ENCODE measurements at places on chromosomes 2 and 18. TPM values are rescaled to one million over a fixed set of nuclear protein-coding genes. Genes with fewer than 3 reads are reported as not detected.

GLB1L gene
- total RNA-seq: 1.8 TPM

WDR43 gene
- total RNA-seq: 17.8 TPM

NFATC1 gene
- 19.0 TPM for total RNA-seq

ELP2 gene
- 21.7 TPM for total RNA-seq

FIGN gene
- total RNA-seq: 9.8 TPM

LIMS3 gene
- total RNA-seq: 4.6 TPM

PLEKHM3 gene
- total RNA-seq: 20.0 TPM

SERPINB5 gene
- total RNA-seq: not detected

ALLC gene
- not detected for total RNA-seq

SERPINB7 gene
- total RNA-seq: not detected

PSMA8 gene
- total RNA-seq: not detected

CXCR1 gene
- 0.78 TPM for total RNA-seq

SLC30A3 gene
- total RNA-seq: 9.4 TPM

ZAP70 gene
- total RNA-seq: 0.86 TPM

SLC8A1 gene
- total RNA-seq: 493 TPM

ABCB11 gene
- 0.12 TPM for total RNA-seq

SPATA3 gene
- not detected for total RNA-seq

MATN3 gene
- not detected for total RNA-seq

DSG2 gene
- total RNA-seq: 64.4 TPM

OLA1 gene
- 43.8 TPM for total RNA-seq

IL36B gene
- total RNA-seq: not detected

DOK6 gene
- 2.0 TPM for total RNA-seq

FOXI3 gene
- total RNA-seq: not detected

NGEF gene
- 1.4 TPM for total RNA-seq

CHRNG gene
- total RNA-seq: not detected

PARD6G gene
- 2.8 TPM for total RNA-seq

SLC66A3 gene
- total RNA-seq: 19.2 TPM

SNRNP27 gene
- total RNA-seq: 61.7 TPM

CIB4 gene
- total RNA-seq: not detected

SRD5A2 gene
- not detected for total RNA-seq

All from right atrium auricular region (tissue), 2 donors.